Coronary artery (tissue), 2 donors: ENCODE measurements at places on chromosomes 1 and 21.

DNA sequence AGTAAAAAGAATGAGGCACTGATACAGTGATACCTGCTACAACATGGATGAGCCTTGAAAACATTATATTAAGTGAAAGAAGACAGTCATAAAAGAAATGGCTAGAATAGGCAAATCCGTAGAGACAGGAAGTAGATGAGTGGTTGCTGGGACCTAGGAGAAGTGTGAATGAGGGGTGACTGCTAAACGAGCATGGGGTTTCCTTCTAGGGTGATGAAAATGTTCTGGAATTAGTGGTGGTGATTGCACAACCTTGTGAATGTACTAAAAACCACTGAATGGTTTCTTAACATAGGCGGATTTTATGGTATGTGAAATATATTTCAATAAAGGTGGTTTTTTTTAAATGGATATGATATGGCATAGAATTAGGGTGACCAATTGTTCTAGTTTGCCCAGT lies 12.6 kb upstream of the SERINC2 start:
- DNase-seq: no peak

DNA sequence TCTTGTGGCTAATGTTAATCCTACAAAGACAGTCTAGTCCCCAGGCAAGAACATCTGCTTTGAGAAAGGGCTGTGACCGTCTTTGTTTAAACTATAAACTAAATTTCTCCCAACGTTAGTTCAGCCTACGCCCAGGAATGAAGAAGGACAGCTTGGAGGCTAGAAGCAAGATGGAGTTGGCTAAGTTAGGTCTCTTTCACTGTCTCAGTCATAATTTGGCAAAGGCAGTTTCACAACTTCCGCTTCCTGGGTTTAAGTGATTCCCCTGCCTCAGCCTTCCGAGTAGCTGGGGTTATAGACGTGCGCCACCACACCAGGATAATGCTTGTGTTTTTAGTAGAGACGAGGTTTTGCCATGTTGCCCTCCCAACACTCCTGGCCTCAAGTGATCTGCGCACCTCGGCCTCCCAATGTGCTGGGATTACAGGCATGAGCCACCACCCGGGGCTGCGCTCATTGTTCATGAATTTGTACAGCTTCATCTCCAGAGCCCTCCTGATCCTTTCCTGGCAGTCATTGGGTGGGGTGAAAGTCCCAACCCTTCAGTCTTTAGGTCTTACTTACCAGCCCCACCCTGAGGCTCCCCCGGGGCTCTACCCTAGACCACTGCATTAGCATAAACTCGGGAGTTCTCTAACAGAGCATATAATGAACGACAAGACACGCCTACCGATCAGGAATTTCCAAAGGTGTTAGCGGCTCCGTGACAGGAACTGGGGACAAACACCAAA lies 4.9 kb upstream of the MASP2 start:
- DNase-seq: no peak

- no peak for DNase-seq
Observed at GRCh38 chr1:219090607-219091006, 83.1 kb upstream of the LYPLAL1 start.

- no peak for DNase-seq
Observed at GRCh38 chr1:11654137-11654938, at the start of the genes FBXO2 and FBXO44. Gene FBXO2 (minus strand): TSS chr1:11654429. CDS start chr1:11654340, 89 bp downstream. Gene FBXO44 (plus strand): TSS chr1:11654877. CDS start chr1:11655836, 959 bp downstream.

- no peak for DNase-seq
Observed at GRCh38 chr1:45370575-45370974, 30.3 kb upstream of the MUTYH start.

- DNase-seq: no peak
Observed at GRCh38 chr1:61654067-61654466, 70.9 kb downstream of the TM2D1 start.

DNA sequence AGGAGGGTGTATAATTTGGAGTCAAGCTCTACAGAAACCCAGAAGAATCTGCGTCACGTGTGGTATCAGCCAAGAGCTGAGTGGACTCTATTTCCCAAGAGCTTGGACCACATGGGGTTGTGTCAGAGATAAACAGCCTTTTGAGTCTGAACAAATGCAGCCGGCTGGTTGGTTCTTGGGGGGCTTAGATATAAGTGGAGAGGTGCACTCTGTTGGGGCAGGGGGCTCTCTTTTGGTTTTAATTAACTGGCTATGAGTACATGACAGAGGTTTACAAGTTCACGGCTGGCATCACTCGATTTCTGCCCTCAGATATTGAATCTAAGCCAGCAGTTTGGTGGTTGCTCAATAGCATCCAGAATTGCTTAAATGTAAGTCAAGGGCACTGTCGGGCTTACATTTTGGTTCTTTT lies 501 bp upstream of the MRAP start:
- DNase-seq: no peak

- no peak for DNase-seq
Observed at GRCh38 chr1:40315795-40316594, 1.1 kb downstream of the COL9A2 start.

GRCh38 chr1:234980291-234980644 lies 148.4 kb downstream of the TOMM20 start:
- DNase-seq: no peak
